ENCODE measurements at places on chromosomes 12 and 14.

GRCh38 chr14:72492196-72492595 is 401.7 kb downstream of the DPF3 start:
- DNase-seq, result no peak

GRCh38 chr12:50538182-50538581 is 33.4 kb downstream of the DIP2B start:
- DNase-seq, result no peak

- DNase-seq, result no peak
Observed at GRCh38 chr12:47610686-47611252, 95.1 kb downstream of the RPAP3 start.

DNA sequence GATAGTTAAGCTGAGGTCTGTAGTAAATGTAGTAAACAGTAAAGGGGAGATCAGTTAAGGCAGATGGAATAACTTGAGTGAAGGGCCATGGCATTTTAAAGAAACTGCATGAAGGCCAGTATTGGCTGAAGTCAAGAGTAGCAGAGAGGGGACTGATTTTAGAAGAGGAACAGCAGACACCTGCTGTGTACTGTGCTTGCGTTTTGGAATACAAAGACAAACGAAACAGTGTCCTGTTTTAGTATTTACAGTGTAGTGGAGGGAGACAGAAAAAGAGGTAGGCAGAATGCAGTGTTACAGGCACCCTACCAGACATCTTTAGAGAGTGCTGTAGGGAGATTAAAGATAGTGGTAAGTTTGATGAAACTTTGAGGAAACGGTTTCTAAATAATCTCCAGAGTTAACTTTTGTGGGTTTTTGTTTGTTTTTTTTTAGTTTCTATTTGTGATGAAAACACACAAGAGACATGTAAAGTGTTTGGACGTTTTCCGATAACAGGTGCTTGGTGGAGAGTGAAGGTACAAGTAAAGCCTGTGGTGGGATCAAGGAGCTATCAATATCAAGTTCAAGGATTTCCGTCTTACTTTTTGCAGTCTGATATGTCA is 2.1 kb downstream of the HELB start:
- peak; percentile 16 for DNase-seq

DNA sequence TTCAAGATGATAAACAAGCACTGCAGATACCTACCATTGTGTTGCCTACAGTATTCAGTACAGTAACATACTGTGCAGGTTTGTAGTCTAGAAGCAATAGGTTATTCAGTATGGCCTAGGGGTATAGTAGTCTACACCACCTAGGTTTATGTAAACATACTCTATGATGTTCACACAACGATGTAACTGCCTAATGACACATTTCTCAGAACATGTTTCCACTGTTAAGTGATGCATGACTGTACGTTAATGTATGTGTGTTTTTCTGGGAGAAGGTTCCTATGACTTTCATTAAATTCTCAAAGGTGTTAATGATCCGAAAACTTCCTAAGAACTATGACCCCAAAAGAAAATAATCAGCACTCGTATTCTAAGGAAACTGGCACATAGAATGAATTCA is 20.9 kb upstream of the CALM1 start:
- no peak for DNase-seq

GRCh38 chr12:13205809-13206559 is 9.5 kb downstream of the EMP1 start:
- no peak for DNase-seq

GRCh38 chr12:3263282-3263681 is 186.1 kb downstream of the TSPAN9 start:
- DNase-seq, result no peak

GRCh38 chr12:21428241-21428640 is 9.2 kb upstream of the PYROXD1 start:
- no peak for DNase-seq

- DNase-seq, result no peak
Observed at GRCh38 chr12:94525951-94526350, 66.3 kb upstream of the CEP83 start.

- no peak for DNase-seq
Observed at GRCh38 chr12:93877446-93877845, 200.3 kb downstream of the CRADD start.

DNA sequence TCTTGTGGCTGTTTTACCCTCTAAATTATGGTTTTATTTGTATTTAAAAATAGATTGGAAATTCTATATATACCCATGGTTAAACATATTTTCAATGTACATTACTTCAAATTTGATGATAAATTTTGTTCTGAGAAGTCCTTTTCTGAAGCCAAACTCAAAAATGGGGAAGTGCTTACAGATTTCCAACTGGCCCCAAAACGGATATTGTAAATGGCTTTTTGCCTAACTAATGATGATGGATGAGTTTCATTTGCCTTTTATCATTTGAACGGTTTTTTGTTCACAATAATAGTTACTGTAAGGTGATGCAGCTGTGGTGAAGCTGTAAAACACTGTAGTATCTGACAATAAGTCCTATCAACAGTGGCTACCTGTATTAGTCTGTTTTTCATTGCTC is 136.9 kb downstream of the FUT8 start:
- no peak for DNase-seq

- DNase-seq, result no peak
Observed at GRCh38 chr14:21109377-21110138, 8.7 kb downstream of the TMEM253 start.

GRCh38 chr12:105910030-105910429 is 228.7 kb downstream of the NUAK1 start:
- DNase-seq, result no peak

- no peak for DNase-seq
Observed at GRCh38 chr14:92495027-92495426, 18.6 kb upstream of the RIN3 start.

- no peak for DNase-seq
Observed at GRCh38 chr14:71267691-71268090, 360.4 kb downstream of the PCNX1 start.

- DNase-seq, result no peak
Observed at GRCh38 chr14:102807013-102807406, 29.8 kb downstream of the TRAF3 start.

- no peak for DNase-seq
Observed at GRCh38 chr12:50924439-50925341, 27.7 kb upstream of the HIGD1C start.

- DNase-seq, result no peak
Observed at GRCh38 chr12:58408516-58408915, 467.1 kb downstream of the ATP23 start.

DNA sequence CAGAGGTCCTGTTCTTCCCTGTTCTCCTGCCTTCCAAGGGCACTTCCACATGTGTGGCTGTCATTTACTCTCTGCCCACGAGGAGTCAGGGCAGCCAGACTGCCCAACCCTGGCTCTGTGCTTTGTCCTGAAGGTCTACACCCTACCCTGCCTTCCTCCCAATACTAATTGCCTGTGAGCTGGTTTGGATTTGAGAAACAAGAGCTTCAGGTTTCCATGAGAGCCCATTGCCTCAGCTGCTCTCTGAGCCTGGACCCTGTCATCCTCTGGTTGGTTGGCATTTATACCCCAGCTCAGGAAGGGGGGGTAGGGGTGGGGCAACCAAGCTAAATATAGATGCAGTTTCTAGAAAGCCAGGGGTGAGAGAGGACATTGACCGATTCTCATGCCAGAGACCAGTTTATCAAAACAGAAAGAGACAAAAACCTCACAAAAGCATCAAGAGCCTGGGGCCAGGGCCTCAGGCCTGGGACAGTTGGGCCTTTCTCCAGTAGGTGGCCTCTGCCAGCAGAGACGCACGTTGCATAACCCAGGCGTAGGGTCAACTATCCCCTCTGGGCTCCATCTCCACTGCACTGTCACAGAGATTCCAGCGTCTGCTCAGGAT is 34.5 kb downstream of the VDR start:
- no peak for DNase-seq

DNA sequence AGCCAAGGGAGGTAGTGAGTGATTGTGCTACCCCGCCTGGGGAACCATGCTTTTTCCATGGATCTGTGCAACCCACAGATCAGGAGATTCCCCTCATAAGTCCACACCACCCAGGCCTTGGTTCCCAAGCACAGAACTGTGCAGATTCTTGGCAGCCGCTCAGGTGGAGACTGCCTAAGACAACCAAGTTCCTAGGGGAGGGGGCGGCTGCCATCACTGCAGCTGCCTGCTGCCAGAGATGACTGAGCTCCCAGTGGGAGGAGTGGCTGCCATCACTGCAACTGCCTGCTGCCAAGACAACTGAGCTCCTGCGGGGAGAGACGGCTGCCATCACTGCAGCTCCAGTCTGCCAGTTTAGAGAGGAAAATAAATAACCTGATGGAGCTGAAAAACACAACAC is 138.3 kb upstream of the GARIN2 start:
- DNase-seq, result no peak

DNA sequence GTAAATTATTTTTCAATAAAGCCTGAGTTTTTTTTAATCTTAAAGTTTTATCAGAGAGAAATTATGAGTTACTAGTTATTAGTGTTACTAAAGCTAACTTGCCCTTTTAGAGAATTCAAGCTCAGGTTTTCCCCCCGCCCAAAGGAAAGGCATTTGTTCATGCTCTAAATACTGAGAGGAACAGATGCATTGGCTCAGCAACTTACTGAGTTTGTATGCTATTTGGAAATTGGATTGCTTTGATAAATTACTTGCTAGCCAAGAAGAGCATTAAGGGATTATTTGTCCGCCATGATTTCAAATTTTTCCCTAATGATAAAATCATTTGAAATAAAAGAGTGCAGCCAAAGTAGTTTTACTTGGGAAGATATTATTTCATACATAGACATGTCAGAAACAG is 149.4 kb downstream of the METTL25 start:
- no peak for DNase-seq

GRCh38 chr14:91372671-91373495 is 44.7 kb downstream of the CCDC88C start:
- DNase-seq, result no peak

DNA sequence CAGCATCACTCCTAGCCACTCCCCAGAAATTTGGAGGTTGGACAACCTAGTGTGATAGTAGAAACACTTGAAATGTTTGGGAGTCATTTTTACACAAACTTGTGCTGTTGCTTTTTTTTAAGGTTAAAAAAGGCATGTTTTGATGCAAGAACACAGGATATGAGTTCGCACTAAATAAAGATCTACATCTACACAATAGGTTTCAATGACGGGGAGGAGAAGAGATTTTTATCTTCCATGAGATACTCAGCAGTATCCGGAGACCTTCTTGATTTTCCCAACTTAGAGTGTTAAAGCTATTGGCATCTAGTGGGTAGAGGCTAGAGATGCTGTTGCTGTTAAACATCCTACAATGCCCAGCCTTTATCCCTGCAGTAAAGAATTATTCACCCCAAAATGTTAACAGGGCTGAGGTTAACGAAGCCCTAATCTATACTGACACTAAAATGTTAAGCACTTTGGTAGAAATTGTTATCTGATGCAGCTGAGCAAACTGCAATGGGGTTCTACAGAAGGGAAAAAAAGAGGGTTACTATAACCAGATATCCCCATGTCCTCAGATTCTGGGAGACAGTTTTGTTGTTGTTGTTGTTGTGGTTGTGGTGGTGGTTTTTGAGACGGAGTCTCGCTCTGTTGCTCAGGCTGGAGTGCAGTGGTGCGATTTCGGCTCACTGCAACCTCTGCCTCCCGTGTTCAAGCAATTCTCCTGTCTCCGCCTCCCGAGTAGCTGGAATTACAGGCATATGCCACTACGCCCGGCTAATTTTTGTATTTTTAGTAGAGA is 14.0 kb upstream of the PCNX1 start:
- peak; percentile 45 for DNase-seq

- no peak for DNase-seq
Observed at GRCh38 chr12:67056329-67056728, 212.8 kb upstream of the CAND1 start.

GRCh38 chr12:71610031-71610795 is 53.4 kb downstream of the ZFC3H1 start:
- DNase-seq, result no peak

- no peak for DNase-seq
Observed at GRCh38 chr14:71163842-71164629, 256.8 kb downstream of the PCNX1 start.
